Fibroblast of the aortic adventitia (primary cell): ENCODE measurements at places on chromosomes 11 and 22.

DNA sequence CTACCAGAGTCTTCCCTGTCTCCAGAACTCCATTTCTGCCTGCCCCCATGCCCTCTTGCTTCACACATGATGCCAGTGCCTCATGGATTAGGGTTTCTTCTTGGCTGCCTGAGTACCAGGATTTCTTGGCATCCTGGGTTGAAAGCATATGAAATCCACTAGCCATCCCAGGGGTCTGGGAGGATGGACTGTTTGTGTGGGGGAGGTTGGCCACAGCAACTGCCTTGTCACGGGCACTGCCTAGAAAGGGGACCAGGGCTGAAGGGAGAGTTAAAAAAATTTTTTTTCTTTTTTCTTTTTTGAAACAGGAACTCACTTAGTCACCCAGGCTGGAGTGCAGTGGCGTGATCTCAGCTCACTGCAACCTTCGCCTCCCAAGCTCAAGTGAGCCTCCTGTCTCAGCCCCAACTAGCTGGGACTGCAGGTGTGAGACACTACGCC is 4.2 kb downstream of the USP35 start:
- peak; percentile 37 for DNase-seq

GRCh38 chr11:63944987-63945386 is 6.2 kb downstream of the NAA40 start:
- DNase-seq: peak; percentile 22

GRCh38 chr11:73047773-73048371 is 94.2 kb downstream of the FCHSD2 start:
- no peak for DNase-seq

GRCh38 chr22:20117633-20118299 is 740 bp upstream of the TRMT2A start:
- DNase-seq: peak; percentile 14

DNA sequence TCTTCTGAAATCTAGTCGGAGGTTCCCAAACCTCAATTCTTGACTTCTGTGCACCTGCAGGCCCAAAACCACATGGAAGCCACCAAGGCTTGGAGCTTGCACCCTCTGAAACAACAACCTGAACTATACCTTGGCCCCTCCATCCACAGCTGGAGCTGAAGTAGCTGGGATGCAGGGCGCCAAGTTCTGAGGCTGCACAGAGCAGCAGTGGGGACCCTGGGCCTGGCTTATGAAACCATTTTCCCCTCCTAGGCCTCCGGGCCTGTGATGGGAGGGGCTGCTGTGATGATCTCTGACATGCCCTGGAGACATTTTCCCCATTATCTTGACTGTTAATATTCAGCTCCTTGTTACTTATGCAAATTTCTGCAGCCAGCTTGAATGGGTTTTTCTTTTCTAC is 38.3 kb upstream of the MMP7 start:
- DNase-seq: no peak

DNA sequence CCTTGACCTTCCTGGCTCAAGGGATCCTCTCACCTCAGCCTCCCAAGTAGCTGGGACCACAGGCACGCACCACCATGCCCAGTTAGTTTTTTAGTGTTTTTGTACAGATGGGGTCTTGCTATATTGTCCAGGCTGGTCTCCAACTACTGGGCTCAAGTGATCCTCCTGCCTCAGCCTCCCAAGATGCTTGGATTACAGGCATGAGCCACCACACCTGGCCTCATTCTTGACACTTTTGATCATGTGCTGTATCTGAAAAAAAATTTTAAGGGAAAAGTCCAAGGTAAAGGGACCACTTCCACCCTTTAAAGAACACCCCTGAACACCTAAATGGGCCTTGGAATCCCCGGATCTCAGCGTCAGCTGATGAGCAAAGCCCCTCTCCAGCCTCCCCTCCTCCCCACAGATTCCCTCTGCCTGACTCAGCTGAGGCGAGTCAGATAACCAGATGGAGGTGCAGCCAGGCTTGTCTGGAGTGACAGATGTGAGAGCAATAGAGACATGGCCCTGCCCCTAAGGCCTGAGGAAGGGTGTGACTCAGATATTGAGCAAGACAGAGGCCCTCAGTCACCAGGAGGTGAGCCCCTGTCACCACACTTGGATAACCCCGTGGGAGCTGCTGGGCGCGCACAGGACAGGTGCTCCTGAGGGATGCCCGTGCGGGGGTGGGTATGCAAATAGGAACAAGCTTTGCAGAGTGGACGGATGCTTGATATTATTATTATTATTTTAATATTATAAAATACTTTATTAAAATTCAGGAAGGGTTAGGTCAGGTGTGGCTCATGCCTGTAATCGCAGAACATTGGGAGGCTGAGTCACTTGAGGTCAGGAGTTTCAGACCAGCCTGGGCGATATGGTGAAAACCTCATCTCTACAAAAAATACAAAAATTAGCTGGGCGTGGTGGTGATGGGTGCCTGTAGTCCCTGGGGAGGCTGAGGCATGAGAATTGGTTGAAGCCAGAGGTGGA is 5.0 kb upstream of the CCDC88B start:
- peak; percentile 94 for DNase-seq

DNA sequence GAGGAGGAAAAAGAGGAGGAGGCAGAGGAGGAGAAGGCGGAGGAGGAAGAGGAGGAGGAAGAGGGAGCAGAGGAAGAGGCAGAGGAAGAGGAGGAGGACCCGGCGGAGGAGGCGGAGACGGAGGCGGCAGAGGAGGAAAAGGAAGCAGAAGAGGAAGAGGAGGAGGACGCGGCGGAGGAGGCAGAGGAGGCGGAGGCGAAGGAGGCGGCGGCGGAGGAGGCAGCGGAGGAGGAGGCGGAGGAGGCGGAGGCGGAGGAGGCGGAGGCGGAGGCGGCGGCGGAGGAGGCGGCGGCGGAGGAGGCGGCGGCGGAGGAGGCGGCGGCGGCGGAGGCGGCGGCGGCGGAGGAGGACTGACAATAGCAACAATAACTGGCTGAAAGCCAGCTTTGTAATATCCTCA is 616.6 kb downstream of the TBC1D22A start:
- DNase-seq: no peak

DNA sequence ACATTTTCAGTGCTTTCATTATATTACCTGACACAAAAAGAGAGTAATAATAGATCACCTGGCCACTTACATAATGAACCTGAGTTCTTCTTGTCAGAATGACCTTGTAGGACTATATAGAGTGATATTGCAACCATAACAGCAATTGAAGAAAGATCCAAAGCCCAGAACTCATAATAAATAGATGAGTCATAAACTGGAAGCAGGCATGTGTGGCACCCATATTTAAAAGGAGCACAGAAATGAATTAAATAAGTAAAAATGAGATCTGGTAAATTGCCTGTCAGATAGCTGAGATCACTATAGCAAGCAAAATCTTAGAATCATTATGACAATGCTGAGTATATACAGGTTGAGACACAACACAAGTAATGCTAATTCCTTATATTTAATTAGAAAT is 331.8 kb downstream of the AASDHPPT start:
- DNase-seq: no peak

DNA sequence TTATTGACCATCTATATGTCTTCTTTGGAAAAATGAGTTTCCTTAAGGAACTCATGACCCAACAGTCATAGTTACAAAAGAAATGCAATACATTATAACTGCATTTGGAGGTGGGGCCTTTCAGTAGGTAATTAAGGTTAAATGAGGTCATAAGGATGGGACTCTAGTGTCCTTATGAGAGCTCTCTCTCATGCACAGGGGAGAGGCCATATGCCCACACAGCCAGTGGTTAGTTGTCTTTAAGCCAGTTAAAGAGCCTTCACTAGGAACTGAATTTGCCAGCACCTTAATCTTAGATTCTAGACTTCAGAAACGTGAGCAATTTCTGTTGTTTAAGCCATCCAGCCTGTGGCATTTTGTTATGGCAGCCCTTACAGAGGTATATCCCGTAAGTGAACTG is 27.3 kb downstream of the INTS4 start:
- DNase-seq: no peak

- DNase-seq: no peak
These were observed 96.6 kb upstream of the SEZ6L start for GRCh38 chr22:26072621-26073020.

- DNase-seq: peak; percentile 86
These were observed 94.9 kb downstream of the MICAL2 start for GRCh38 chr11:12205330-12205729.

- DNase-seq: no peak
These were observed 23.7 kb downstream of the SFI1 start for GRCh38 chr22:31520051-31520450.

GRCh38 chr22:23581260-23581650 is 1.2 kb upstream of the IGLL1 start:
- DNase-seq: no peak

DNA sequence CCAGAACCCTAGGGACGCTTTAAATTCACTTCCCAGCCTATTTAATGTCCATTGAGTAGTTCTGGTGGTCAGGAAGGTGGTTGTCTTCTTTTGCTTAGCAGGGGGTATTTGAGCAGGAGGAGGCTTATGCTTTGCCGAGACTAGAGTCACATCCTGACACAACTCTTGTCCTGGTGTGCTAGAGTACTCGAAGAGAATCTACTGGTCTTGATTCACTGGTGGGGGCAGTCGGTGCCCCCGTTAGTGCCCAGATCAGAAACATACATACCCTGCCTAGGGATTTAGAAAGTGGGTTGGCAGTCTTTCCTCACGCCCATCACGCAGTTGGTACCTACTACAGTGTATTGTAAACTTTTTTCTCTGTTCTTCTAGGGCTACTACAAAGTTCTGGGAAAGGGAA is 2.7 kb downstream of the RPL27A start:
- DNase-seq: no peak

GRCh38 chr11:32451808-32452207 is 16.5 kb upstream of the WT1 start:
- DNase-seq: peak; percentile 50

DNA sequence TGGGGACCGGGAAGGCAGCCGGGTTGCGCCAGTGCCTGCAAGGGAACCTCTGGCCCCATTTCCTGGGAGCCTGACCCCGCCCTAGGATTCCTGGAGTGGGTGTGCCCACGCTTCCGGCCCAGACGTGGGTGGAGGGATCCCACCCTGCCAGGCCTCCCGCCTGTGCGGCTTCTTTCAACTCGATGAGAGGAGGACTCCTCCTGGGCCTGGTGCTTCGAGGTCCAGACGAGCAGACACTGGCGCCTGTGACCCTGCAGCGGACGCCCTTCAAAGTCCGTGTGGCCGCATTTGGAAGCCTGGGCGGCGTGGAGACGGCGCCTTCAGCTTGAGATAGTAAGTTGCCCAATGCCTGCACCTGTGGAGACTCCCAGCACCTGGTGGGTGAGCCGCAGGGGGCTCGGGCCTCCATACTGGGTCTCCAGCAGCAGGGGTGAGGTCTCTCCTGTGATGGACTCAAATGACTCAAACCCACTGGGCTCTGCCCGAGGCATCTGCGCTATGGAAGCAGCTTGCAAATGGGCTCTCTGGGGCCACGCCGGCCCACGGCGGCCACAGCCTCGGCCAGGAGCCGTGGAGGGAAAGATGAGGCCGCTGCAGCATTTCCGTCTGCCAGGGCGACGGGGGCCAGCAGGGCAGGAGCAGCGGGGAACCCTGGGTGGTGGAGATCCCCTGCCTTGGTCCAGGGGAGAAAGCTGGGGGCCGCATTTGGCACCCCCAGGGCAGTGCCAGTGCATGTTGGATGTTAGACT is 64.3 kb upstream of the PPARA start:
- DNase-seq: peak; percentile 87

- peak; percentile 60 for DNase-seq
These were observed 7.1 kb downstream of the SCN4B start for GRCh38 chr11:118145285-118146227.

- DNase-seq: no peak
These were observed 375.7 kb upstream of the KIRREL3 start for GRCh38 chr11:127376301-127376700.

DNA sequence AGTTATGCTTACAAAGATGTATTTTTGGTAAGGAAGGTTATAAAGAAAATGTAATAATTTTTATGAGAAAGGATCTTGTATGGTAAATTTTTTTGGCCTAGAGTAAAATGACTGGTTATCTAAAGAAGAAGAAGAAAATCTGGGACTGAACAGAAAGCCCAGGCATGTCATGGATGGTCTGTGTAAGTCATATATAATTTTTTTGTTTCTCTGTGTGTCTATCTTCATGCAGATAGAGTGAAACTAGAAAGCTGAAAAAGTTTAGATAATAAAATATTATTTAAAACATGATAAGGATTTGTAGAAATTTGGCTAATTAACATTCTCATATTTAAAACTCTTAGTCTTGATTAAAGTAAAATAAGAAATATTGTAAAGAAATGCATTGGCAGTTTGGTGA is 27.6 kb upstream of the MPEG1 start:
- no peak for DNase-seq

DNA sequence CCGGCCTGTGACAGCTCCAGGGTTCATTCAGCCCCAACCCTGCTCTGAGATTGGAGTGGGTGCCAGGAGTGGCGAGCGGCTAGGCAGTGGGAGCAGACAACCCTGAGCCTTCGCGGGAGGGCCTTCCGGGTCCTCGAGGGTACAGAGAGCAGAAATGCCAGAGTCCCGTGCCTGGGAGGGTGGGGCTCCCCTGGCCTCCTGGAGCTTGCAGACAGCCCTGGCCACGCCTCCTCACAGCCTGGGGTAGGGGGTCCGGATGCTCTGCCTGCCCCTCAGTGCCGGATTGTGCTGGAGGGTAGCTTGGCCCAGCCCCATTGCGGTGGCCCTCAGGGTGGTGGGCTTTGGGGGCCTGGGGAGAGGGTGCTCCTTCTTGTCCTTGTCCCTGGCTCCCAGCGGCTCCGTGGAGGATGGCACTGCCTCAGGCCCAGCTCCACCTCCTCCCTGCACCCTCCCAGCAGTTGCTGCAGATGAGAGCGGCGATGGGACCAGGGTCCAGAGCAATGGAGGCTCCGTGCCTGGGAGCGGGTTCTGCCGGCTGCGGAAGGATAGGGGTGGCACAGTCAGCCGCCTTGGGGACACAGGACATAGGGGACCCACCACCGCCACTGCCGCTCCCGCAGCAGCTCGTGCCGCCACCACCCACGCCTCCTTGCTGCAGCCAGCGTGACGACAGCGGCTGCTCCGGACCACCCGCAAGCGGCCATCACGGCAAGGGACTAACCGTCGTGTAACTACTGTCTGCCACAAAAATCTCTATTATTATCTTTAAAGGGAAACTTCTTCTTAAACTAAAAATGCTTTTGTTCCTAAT is 34.9 kb upstream of the OR10G7 start:
- no peak for DNase-seq

DNA sequence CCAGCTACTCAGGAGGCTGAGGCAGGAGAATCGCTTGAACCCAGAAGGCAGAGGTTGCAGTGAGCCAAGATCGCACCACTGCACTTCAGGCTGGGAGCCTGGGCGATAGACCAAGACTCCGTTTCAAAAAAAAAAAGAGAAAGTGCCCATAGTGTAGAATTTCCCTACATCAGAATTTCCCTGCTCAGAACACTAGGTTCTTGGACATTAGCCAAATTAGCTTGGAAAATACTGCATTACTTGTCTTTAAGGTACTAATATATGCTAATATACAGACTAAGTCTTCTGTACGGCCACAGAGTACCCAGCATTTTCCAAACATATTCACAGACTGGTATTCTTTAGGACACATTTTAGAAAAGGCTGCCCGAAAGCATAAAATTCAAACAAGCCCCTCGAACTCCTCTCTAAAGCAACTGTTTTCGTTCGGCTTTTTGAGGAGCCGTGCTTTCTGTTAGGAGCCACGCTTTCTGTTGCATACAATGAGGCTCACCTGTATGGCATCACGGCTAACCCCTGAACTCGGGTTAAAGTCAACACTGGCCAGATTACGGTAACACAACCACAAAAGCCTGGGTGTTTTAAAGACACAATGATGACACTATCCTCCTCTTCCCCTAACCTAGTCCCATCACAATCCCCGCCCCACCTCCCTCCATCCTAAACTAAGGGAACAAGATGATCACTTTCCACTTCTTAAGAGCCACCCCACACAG is 18.4 kb downstream of the TNKS1BP1 start:
- no peak for DNase-seq

- DNase-seq: no peak
These were observed 78.2 kb downstream of the FAT3 start for GRCh38 chr11:92302770-92303169.

- DNase-seq: peak; percentile 46
These were observed 65.2 kb downstream of the ALX4 start for GRCh38 chr11:44244639-44245310.
